ENCODE measurements at places on chromosomes 6 and 20.

- DNase-seq = peak; percentile 39
Measured at GRCh38 chr6:129641344-129641743, 68.6 kb downstream of the ARHGAP18 start.

GRCh38 chr20:8755340-8756118 is 313.4 kb upstream of the PLCB4 start:
- DNase-seq = no peak

DNA sequence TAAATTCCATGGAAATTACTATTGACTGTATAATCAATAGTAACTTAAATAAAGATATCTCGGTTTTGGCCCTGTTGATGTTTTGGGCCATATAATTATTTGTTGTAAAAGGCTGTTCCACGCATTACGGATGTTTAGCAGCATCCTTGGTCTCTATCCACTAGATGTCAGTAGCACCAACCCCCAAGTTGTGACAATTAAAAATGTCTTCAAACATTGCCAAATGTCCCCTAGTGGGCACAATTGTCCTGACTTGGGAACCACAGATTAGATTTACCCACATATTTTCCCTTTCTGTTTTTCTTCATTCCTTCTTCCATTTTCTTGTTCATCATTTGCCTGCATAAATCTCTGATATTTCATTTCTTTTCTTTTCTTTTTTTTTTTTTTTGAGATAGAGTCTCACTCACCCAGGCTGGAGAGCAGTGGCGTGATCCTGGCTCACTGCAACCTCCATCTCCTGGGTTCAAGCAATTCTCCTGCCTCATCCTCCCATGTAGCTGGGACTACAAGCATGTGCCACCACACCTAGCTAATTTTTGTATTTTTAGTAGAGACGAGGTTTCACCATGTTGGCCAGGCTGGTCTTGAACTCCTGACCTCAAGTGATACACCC is 13.6 kb upstream of the WFDC8 start:
- peak; percentile 70 for DNase-seq

- DNase-seq = peak; percentile 86
Measured at GRCh38 chr6:112259337-112259675, 4.9 kb upstream of the LAMA4 start.

- no peak for DNase-seq
Measured at GRCh38 chr20:19802492-19803158, 44.6 kb downstream of the RIN2 start.

DNA sequence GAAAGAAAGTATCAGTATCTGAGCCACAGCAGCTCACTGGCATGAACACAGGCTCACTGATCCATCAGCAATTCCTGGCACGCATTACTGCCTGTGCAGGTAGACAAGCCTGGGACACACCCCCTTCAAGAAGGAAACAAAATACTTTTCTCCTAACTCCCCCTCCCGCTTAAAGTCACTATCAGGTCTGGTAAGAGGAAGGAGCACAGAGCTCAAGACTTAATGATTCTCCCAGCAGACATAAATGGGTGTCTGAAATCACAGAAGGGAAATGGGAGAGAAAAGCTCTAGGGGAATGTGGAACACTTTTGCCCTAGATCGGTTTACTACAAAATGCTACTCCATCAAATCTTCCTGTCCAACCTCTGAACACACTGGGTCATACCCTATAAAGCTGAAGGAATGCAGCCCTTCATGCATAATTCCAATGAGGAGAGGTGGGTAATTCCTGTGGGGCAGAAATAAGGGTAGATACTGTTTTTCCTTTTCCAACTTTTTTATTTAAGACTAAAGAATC is at the start of gene ADGRF1:
ADGRF1 (minus strand) TSS at position 58 of the 517 bp plus-strand sequence. CDS start 13,271 bp downstream, outside the sequence.
- no peak for DNase-seq

GRCh38 chr6:163965426-163966348 is 551.2 kb downstream of the QKI start:
- no peak for DNase-seq

DNA sequence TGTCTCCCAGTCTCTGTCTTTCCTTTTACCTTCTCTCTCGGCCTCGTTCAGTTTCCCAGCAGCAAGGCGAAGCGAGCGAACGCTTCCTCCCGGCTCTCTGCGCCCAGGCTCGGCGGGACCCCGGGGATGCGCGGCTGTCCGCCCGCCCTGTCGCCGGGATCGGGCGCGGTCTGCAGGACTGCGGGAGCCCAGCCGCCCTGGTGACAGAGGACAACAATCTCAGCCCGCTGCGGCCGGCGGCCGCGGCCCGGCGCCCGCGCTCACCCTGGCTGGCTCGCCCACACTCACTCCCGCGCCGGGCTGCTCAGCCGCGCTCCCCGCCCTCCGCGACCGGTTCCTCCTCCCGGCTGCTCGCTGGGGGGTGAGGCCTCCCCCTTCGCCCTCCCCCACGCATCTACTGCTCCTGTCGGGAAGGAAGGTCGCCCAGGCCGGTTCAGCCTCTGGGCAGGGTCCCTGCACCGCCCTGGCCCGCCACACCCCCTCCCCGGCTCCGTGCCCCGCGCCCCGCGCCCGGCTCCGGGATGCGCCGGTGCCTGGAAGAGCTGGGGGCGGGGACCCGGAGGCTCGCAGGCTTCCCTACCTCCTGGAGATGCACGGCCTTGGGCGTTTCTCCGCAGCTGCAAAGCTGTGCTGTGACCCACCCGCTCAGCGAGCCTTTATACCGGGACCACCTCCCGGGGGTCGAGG is 410 bp downstream of the SYNE1 start:
- DNase-seq = peak; percentile 34

- DNase-seq = peak; percentile 51
Measured at GRCh38 chr6:118509009-118509617, 39.0 kb upstream of the PLN start.

DNA sequence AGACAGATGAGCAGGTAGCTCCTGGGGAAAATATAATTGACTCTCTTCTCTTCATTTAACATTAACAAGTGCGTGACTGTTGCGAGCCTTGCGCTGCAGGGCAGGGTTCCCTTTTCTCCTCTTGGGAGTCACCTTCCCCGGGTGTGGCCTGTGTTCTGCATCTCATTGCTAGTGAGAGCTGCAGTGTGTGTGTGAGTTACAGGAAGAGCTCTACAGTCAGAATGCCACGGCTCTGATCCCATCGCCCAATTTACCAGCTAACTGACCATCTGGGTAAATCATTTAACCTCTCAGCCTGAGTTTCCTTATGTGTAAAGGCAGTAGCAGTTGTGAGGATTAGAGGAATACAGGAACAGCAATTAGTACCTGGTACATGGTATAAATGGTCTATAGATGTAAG is 106.8 kb upstream of the NUP153 start:
- DNase-seq = no peak

DNA sequence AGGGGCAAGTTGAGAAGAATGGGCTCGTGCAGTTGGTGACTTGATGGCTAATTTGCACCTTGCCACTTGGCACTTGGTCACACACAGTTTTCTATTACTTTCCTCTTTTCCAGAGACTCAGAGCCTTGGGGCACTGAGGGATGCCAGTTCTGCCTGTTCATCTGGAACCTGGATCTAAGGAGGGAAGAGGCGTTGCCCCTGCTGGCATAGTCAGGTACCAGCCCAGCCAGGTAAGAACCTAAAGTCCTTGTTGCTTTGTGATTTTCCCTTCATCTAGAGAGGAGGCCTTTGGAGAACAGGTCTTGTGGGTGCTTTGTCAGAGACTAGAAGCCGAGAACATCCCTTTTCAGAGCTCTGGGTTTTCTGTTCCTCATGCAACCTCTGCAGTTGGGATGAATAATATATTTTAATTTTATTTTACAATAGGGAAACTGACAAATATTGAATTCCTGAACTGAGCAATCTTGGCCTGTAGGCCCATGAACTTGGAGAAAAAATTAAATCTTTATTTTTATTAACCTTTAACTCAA is 11.4 kb downstream of the SYTL3 start:
- no peak for DNase-seq
